ENCODE measurements at places on chromosomes 3 and 15. TPM values are rescaled to one million over a fixed set of nuclear protein-coding genes. Genes with fewer than 3 reads are reported as not detected.

DNA sequence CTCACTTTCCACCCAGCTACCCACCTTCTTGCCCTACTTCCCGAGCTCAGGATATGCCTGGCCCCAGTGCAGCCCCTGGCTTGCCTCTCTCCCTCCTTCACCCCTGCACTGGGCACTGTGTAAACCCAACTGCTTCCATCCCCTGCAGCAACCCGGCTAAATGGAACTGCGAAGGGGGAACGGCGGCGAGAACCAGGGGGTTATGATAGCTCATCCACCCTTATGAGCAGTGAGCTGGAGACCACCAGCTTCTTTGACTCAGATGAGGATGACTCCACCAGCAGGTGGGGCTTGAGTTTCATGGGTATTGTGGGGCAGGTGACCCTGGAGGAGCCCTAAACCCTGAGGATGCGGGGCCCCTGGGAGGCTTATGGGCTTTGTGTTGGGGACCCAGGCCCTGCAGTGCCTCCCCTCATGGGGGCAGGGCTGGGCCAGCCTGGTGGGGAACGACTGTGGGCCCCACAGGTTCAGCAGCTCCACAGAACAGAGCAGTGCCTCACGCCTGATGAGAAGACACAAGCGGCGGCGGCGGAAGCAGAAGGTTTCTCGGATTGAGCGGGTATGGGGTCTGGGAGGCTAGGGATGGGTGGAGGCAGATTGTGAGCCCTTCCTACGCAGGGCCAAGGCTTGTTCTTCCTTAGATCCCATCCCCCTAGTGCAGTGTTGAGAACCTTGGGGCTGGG, 9.6 kb downstream of the DVL3 start:
- H3K4me3 ChIP-seq, result no peak overlapping the region
- no peaks in the 10 kb centered on the region for H3K27me3 ChIP-seq
- peaks cover 48% of the 10 kb centered on the region for H3K36me3 ChIP-seq
- peaks cover 21% of the 10 kb centered on the region for H3K4me1 ChIP-seq

GRCh38 chr3:173301647-173302046, 95.9 kb upstream of the NLGN1 start:
- H3K4me3 ChIP-seq, result no peak overlapping the region
- DNase-seq, result no peak
- no peaks in the 10 kb centered on the region for H3K4me1 ChIP-seq
- no peaks in the 10 kb centered on the region for H3K27me3 ChIP-seq
- no peaks in the 10 kb centered on the region for H3K36me3 ChIP-seq

- no peak overlapping the region for H3K27ac ChIP-seq
- H3K4me1 ChIP-seq, result no peaks in the 10 kb centered on the region
- DNase-seq, result no peak
- H3K36me3 ChIP-seq, result peaks cover 16% of the 10 kb centered on the region
- no peaks in the 10 kb centered on the region for H3K27me3 ChIP-seq
Measured at GRCh38 chr3:138297059-138297607, 32.5 kb downstream of the NME9 start.

- no peaks in the 10 kb centered on the region for H3K36me3 ChIP-seq
- no peak overlapping the region for H3K27ac ChIP-seq
- no peaks in the 10 kb centered on the region for H3K27me3 ChIP-seq
- peak; percentile 92 for DNase-seq
Measured at GRCh38 chr15:76576523-76577279, 240.1 kb downstream of the ISL2 start.

DNA sequence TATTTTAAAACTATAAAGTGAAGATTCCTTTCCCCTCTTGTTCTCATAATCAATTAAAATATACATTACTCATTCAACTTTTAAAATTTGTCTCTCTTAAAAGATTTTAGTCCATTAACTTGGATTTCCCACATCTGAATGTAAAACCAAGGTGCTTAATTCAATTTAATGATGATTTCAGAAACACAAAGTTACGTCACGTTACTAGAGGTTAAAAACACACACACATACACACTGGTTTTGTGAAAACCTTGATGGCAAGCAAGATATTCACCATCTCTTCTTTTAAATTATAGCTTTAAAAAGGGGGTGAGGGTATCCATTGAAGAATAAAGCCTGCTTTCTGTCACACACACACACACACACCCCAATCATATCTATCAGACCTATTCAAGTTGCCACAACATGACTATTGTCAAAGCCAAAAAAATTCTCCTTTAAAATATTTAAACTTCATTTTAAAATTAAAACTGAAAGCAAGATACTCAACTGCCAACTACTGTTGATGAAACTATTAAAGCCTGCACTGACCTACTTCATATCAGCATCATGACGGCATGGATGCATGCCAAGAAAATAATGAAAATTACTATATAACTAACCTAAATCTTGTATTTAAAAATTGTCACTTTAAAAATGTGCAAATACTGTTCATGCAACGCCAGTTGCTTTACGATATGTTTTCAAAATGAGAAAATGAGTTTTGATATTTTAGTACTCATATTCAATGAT, 2.1 kb downstream of the RFX7 start:
- H3K4me3 ChIP-seq, result no peak overlapping the region
- DNase-seq, result no peak
- no peaks in the 10 kb centered on the region for H3K36me3 ChIP-seq
- H3K27me3 ChIP-seq, result no peaks in the 10 kb centered on the region

- no peaks in the 10 kb centered on the region for H3K36me3 ChIP-seq
- H3K4me1 ChIP-seq, result peaks cover 15% of the 10 kb centered on the region
- H3K4me3 ChIP-seq, result no peak overlapping the region
- no peaks in the 10 kb centered on the region for H3K27me3 ChIP-seq
- no peak for DNase-seq
Measured at GRCh38 chr3:160792540-160792939, 36.5 kb downstream of the PPM1L start.

DNA sequence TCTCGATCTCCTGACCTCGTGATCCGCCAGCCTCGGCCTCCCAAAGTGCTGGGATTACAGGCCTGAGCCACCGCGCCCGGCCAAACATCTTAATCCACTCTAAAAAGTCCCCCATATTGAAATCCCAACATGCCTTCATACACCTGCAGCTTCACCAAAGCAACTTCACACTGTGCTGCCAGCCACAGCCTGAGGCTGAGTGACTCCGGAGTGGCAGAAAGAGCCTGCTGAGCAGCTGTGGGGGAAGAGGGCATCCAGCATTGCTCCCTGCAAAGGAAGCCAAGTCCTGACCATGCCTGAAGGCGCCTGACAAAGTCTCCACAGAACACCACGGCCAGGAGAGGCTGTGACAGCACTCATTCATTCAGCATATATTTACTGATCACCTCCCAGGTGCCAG, 21.6 kb upstream of the VGLL4 start:
- H3K36me3 ChIP-seq, result no peaks in the 10 kb centered on the region
- DNase-seq, result no peak

- H3K4me1 ChIP-seq, result no peaks in the 10 kb centered on the region
- no peak overlapping the region for H3K27ac ChIP-seq
- H3K4me3 ChIP-seq, result no peak overlapping the region
- no peaks in the 10 kb centered on the region for H3K36me3 ChIP-seq
- no peak for DNase-seq
- H3K27me3 ChIP-seq, result no peaks in the 10 kb centered on the region
Measured at GRCh38 chr3:124384527-124384926, 345.7 kb upstream of the UMPS start.

The UQCC5 gene
- total RNA-seq, result 12.0 TPM

The MESP1 gene
- 2.1 TPM for total RNA-seq

The C3orf18 gene
- total RNA-seq, result 19.6 TPM

Data from thyroid gland (tissue), 4 donors.